Stimulated activated CD8-positive, alpha-beta memory T cell treated with anti-CD3 and anti-CD28 coated beads, Interleukin-2, amount 100 ng/mL, for 1 hour (primary cell): ENCODE measurements at places on chromosomes 6 and 20.
A peak's percentile ranks its signal among the peaks of the same experiment; 100 is the strongest.

DNA sequence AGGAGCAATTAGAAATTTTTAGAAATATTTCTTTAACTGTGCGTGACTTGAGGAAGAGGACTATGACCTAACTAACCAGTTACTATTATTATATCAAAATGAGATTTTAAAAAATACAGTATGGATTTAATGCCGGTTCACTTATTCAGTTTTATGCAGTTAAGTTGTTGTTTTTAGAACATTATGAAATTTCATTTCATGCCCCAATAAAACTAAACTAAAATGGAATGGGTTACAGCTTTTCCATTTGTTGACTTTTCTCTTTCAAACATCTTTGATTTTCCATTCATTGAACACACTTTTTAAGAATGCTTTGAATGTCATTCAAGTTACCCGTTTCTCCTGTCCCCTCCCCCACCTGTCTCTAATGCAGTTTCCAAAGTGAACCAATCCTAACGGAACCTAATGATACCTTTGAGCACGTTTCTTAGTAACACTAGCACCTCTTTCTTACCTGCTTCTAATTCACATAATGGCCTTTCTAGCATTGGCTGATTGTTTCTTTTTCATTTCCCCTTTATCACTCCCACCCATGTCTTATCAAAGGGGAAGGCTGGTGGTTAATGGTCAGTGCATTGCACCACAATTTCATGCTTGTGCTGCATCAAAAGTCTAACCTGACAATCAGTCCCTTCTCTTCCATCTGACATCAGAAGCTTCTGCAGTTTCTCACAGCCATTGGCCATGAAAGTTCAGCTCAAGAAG lies 262.2 kb upstream of the TAB2 start:
- no peak for DNase-seq

DNA sequence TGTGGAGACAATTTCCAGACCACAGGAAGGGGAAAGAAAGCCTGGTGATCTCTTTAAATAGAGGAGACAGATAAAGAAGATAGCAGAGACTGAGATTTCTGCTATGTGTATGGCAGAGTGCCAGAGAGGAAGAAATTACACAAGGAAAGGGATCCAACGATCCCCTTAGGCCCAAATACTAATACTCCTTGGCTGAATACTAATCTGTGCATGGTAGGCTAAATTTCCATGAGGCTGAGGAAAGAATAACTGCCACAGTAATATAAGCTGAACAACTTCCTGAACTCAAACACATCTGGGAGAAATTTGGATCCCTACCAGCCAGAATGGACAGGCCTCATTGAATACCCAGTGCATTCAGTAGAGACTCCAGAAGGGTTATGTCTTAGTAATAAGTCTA lies 83.3 kb upstream of the TNFAIP3 start:
- DNase-seq, result no peak

DNA sequence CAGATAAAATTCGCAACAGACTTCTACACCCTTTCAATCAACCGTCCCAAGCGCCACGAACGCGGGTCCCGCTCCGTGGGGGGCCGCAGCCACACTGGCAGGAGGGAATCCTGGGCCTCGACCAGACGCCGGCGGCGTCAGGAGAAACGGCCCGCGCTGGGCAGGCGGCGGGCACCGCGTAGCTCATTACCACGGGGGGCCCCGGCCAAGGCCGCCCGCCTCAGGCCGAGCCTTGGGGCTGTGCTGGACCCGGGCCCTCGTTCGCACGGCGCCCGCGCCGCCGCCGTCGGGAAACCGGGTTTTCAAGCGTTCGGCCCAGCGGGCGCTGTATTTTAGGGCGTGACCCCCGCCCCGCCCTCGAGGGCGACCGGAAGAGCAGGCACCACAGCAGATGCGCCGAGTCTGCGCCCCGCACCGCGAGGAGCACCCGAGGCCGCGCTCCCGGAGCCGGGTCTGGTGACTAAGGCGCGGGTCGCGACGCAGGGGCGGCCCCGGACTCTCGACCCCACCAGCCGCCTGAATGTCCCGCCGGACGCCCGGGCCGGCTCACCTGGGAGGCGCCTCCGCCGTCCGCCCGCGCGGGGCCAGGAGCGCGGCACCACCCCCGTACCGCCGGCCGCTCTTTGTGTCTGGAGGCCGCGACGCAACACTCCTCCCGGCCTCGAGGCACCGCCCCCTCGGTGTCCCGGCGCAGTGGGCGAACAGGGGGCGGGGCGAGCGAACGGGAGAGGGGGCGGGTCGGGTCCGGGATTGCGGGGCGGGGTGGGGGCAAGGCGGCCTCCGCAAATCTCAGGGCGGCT lies at the start of gene NINL:
TSS of gene NINL (minus strand) at position 627 of the 800 bp plus-strand sequence. CDS start 58,944 bp downstream, outside the sequence.
- DNase-seq, result peak; percentile 4

- no peak for DNase-seq
Measured at GRCh38 chr20:9985773-9986172, 49.0 kb upstream of the ANKEF1 start.

DNA sequence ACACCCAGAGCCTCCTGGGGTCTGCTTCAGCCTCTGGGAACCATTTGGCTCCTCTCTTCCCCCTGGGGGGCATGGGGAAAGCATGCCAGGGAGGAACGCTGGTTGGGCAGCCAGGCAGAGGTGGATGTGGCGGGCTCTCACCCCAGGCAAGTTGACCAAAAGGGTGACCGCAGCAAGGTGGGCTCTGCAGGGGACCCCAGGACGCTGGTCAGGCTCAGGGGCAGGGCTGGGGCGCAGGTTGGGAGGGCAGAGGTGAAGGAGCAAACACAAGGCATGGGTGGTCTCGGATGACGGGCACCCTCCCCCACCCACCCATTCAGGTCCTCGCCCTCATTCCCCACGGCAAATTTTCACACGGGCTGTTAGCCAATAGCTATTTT lies 30.2 kb upstream of the MRGBP start:
- DNase-seq, result no peak

DNA sequence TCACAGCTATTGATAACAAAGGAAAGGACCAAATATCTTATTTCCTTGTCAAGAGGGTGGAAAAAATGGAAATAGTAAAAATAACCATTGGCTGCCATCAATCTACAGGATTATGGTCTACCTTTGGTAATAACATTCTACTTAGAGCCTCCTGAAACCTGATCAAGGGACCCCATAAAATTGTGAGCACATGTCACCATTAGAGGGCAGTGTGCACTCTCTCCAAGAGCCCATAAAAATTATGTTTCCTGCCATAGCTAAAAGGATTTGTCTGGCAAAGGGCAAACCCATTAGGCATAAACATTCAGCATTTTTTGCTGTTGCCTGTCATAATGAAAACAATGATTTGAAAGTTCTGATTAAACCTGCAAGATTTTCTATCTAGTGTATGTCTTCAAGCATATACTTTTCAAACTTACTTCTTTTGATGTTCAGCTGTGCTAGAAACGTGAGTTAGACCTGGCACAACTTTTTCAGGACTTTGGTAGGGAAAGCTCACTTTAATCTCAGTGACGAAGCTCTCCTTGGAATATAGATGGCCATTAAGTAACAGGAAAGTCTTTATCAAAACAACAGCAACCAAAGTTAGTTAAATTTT lies 120.7 kb upstream of the ZFP64 start:
- peak; percentile 2 for DNase-seq

DNA sequence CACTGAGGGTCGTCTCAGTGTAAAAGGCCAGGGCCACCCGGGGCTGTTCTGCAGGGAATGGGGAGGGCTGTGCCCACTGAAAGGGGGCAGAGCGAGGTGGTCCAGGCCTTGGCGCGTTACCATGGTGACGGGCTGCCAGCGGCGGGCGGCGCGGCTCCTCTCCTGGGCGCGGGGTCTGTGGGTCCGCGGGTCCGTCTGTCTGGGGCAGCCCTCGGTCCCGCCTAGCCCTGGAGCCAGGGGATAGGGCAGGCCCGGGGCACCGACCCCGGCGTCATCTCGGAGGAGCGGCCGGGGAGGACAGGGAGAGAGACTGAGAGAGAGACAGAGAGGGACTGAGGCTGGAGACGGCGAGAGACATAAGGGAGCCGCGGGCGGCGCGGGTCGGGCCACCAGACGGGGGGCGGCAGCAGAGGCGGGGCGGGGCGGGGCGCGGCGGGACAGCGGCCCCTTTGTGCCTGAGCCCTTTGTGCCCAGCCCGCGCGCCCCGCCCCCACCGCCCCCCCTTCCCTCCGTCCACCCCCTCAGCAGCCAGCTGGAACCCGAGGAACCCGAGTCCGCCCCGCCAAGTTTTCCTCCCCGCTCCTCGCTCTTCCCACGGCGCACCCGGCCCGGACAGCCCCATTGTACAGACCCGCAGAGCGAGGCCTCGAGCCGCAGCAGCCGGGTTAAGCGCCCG lies at the start of gene KIAA1755:
TSS of gene KIAA1755 (minus strand) at position 358 of the 676 bp plus-strand sequence. CDS start at position 123, 235 bp downstream.
- DNase-seq, result no peak

DNA sequence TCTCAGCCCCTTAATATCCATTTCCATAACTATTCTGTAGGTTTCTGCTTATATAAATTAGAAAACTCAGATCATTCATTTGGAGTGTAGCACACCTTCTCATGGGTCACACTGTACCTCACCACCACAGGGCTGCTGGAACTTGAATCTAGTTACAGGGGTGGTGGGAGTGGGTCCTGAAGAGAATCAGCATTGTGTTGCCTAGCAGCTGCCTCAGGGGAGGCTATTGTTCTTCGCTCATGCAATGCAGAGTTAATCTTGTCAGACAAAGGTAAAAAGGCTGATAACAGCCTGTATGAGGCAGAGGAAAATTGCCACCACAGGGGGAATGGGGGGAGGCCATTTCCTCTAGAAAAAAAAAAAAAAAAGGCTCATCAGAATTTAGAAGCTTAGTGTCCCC lies 496.0 kb upstream of the ADGRB3 start:
- DNase-seq, result no peak

DNA sequence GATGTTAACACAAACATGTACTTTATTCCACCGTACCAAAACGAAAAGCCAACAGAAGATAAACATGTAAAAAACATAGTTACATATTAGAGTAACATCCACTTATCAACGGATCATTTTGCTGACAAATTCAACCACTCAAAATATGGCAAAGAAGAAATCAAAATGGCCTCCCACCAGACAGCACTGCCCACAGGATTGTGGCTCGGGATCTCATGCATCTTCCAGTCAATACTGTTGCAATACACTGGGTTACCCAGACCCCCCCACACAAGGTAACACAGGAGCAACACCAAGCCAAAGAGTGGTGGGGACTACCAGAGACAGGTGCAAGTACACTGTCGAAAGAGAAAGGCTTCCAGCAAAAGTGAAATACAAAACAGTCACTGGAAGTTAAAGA lies 57.9 kb upstream of the NHSL1 start:
- DNase-seq, result no peak

- no peak for DNase-seq
Measured at GRCh38 chr6:144897441-144897921, 612.3 kb downstream of the UTRN start.

DNA sequence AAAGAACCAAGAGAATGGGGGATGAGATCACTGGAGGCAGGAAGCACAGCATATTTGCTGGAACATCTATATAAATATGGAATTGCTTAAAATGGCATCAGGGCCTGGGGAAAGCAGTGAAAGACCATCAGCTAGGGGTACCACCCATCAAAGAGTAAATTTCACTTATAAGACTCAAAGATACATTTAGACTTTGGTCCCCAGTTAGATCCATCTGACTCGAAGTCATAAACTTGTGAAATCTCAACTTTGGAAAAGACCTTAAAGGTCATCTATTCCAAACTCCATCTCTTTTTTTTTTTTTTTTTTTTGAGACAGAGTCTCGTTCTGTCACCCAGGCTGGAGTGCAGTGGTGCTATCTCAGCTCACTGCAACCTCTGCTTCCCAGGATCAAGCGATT lies 109.8 kb downstream of the UNC5CL start:
- no peak for DNase-seq

GRCh38 chr6:170173335-170173881 lies 117.5 kb downstream of the DLL1 start:
- no peak for DNase-seq

DNA sequence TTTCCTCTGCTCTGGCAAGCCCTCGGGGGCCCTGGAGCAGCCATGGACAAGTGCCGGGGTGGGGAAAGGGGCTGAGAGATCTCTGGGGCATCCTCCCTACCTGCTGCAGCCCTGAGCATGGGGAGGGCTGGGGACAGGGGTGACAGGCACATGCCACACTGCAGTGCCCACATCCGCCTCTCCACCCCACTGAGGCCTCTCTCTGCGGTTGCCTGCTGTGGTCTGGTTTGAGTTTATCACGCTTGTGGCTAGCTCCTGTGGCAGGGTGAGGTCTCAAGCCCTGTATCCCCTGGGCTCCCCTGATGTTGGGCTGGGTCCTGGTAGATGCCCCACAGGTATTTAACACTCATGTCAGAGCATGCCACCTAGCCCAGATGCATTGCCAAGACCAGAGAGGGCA lies 52.9 kb upstream of the MLN start:
- DNase-seq, result peak; percentile 53

GRCh38 chr6:128826606-128827005 lies 56.3 kb upstream of the LAMA2 start:
- DNase-seq, result no peak

DNA sequence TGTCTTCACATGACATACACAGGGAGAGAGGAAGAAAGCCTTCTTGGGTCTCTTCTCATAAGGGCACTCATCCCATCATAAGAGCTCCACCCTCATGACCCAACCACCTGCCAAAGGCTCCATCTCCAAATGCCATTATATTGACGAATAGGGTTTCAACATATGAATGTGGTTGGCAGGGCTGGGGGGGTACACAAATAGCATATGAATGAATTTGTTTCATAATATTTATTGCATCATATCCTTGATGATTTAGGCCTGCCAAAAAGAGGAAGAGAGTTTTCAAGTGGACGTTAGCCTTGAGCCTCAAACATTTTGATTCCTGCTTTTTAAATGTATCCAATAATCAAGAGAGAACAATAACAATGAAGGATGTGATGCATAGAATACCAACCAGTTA lies 26.2 kb upstream of the OPRM1 start:
- DNase-seq, result no peak

DNA sequence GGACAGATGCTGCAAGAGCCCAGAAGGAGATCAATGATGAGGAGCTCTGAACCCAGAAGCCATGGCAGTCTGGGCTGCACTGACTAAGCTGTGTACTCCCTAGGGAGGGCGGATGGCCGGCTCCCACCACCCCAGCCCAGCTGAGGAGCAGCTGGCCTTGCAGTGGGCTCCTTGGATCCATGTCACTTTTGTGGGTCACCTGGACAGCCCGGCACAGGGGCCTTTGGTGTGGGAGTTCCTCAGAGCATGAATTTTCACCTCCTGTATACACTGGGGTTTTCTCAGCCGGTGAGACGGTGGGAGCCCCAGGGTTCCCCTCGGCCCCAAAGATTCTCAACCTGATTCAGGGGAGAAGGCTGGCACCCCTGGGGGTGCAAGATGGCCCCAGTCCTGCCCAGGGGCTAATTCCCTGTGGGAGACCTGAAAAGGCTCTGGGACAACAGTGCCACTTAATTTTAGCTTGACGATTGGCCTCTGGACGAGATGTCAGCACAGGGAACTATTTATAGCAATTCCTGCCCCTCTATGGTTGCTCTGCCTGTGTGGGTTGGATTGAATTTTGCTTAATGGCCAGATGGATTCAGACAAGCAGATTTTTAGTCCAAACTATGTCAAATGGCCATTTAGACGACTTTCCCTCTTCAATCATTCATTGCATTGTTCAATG lies 121.6 kb upstream of the PMEPA1 start:
- no peak for DNase-seq

GRCh38 chr6:252775-253535 lies 39.3 kb upstream of the DUSP22 start:
- DNase-seq, result no peak

- peak; percentile 24 for DNase-seq
Measured at GRCh38 chr20:43666376-43667328, at the start of gene MYBL2. MYBL2 (plus strand) TSS chr20:43667114; CDS start chr20:43667284, 170 bp downstream.

GRCh38 chr20:62778601-62779416 lies 17.5 kb upstream of the MRGBP start:
- no peak for DNase-seq
